Activated T-cell treated with anti-CD3 and anti-CD28 coated beads, Interleukin-2, amount 50 U/mL, for 24 hours (primary cell): ENCODE measurements at places on chromosomes 12 and 14.

DNA sequence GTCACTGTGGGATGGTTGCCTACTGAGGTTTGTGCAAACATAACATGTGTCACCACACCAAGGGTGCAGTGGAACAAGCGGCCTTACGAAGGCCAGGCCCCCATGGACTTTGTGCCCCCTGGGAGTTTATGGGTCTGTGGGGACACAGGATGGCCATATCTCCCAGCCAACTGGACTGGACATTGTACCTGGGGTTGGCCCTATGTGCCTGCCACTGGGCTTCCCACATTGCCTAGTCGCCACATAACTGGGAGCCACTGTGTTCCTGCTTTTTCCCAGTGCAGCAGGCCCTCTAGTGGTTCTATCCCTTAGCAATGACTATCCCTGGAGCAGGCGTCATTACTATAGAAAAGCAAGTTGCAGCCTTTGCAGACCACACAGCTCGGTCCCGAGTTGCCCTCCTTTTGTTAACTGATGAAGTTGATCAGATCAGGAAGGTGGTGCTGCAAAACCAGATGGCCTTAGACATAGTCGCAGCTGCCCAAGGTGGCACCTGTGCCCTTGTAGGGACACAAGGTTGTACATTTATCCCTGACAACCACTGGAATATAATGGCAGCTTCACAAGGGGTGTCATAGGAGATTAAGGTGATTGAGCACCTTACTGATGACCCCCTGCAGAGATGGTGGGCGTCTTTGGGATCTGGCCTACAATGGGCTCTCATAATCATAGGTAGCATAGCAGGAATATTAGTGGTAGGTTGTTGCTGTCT lies 15.2 kb upstream of the RNASE12 start:
- DNase-seq, result no peak

GRCh38 chr12:94245631-94246383 lies 97.4 kb downstream of the PLXNC1 start:
- no peak for DNase-seq

- peak; percentile 71 for DNase-seq
Measured at GRCh38 chr12:132429946-132430643, 59.9 kb upstream of the FBRSL1 start.

- DNase-seq, result no peak
Measured at GRCh38 chr12:85029456-85029855, 6.6 kb downstream of the TSPAN19 start.

- DNase-seq, result no peak
Measured at GRCh38 chr14:65153101-65153500, 50.8 kb upstream of the MAX start.

DNA sequence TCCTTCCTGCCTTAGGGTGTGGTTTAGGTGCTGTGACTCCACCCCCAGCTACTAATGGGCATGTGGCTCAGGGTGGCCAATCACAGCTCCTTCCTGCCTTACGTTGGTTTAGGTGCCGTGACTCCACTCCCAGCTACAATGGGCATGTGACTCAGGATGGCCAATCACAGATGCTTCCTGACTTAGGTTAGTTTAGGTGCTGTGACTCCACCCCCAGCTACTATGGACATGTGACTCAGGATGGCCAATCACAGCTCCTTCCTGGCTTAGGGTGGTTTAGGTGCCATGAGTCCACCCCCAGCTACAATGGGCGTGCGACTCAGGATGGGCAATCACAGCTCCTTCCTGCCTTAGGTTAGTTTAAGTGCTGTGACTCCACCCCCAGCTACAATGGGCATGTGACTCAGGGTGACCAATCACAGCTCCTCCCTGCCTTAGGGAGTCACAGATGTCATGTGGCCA lies 163.9 kb downstream of the TBX5 start:
- no peak for DNase-seq

- no peak for DNase-seq
Measured at GRCh38 chr14:105980224-105980623, 453.8 kb downstream of the TMEM121 start.

DNA sequence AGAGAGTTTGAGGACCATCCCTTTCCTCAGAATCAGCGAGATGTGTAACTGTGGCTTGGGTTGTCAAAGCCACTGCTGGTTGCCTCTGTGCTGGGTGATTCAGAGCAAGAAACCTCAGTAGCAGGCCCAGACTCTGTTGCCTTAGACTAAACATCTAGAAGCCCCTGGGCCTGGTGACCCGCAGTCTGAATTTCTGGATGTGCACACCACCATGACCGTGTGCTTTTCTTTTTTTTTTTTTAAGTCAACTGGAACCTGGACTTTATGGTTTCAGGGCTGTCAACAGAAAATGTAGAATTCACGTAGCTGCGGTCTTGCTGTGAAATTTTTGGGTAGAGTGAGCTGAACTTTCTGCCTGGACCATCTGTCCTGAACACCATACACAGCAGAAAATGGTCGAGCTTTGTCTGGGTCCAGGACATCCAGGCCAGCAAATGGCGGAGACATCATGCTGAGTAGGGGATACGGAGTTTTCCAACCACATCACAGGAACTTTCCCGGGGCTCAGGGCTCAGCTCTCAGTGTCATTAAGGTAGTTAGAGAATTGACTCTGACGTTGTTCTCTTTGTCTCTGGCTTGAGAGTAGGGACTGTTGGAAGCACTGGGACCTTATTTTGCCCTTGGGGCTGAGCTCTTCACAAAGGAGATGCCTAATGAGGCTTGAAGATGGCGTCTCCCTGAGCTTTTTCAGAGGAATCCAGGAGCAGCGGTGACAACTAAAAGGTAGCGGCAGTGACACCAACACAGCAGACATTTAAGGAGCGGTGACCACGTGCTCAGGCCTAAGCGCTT lies 23.0 kb upstream of the BATF start:
- DNase-seq, result no peak
